Stromal cell of bone marrow (primary cell): ENCODE measurements at places on chromosomes 5 and 9.

- no peak for DNase-seq
Observed at GRCh38 chr9:69363191-69363590, 38.2 kb downstream of the ENTREP1 start.

- no peak for DNase-seq
Observed at GRCh38 chr9:97529363-97530076, 28.1 kb downstream of the TMOD1 start.

DNA sequence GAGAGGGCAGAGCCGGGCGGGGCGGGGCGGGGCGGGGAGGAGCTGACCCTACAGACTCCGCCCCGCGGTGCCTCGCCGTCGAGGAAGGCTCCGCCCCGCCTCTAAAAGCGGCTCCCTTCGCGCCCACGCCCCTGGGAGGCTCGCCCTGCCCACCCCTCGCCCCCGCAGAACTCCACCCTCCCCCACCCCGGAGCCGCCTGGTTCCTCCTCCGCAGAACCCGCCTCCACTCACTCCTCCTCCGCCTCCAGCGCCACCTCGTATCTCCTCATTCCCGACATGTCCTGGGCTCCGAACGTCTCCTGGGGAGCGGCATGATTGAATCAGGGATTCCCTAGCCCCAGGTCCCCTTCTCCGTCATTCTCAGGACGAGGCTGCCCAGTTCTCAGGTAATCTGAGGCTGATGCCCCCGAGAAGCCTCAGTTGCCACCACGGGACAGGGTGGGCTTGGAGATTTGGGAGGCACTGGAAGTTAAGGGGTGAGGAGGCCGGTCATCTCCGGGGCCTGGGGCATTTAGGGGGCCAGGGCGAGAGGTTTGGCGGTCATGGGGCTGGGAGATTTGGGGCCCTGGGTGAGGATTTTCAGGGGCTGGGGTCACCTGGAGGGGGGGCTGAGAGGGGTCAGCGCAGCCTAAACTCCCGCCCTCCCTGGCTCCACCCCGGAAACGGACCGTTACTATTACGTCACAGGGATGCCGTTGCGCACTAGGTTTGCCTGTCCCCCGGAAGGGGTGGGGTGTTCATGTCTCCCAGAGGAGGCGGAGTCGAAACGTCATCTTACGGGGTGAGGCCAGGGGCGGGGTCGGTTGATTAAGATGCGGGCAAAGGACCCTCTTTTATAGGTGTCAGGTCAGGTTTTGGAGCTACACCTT lies 3.2 kb upstream of the CCL27 start:
- peak; percentile 93 for DNase-seq

DNA sequence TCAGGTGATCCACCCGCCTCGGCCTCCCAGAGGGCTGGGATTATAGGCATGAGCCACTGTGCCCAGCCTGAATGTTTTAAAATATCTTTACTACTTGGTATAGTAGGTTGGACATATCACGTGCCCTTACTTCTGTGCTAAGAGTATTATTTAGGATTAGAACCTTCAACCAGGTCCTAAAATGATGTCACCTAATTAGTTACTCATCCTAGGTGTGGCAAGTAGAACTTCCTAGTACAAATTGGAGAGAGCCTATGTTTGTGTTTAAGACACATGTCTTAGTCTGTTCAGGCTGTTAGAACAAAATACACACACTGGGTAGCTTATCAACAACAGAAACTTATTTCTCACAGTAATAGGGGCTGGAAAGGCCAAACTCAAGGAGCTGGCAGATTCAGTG lies 51.5 kb downstream of the ZFAND5 start:
- no peak for DNase-seq

DNA sequence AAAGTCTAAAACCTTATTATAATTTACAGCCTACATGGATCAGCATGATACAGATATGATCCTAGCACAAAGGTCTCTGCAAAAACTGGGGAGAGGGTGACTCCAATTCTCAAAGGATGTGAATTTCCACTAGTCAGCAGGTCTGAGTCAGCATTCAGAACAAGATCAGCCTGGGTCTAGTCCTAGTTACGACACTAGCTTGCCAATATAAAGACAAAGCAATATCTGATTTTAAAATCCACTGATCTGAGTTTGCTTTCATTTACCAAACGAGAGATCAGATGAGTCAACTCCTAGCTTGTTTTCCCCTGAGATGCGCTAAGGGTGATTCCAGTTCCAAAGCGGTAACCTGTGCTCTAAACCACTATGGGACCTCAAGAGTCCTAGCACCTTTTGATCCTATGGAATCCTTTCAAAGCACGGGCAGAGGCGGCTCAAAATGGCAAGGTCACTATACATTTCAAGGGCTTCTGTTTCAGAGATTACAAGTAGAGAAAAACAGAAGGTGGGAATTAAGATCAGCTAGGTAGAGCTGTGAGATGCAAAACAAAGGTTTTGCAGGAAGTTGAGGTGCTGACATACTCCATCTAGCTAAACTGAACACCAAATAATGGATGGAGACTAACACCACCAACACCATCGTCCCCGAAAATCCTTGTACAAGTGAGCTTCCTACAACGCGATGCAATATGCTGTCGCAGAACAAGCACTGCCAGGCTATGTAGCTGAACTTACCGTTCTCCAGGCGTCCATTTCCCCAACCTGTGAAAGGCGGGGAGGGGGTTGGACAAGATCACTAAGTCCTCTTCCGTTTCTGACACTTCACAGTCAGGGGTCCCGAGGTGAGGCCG lies 906 bp downstream of the SLC25A51 start:
- peak; percentile 52 for DNase-seq

DNA sequence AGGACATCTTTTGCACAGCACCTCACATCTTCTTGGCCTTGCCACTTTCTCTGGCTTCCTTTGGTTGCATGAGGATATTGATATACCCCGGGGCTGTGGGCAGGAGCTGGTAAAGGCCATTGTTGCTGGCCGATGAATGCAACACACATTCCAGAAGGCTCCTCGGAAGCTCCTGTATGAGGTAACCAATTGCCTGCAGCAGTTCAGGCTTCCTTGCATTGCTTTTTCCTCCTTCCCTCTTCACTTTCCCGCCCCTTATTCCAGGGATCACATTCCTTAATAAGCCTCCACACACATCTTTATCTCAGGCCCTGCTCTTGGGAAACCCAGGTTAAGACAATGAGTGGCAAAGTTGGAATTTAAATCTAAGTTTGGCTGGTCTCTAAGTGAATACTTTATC lies 505.4 kb upstream of the CLINT1 start:
- no peak for DNase-seq

- peak; percentile 80 for DNase-seq
Observed at GRCh38 chr9:37466037-37466709, 923 bp upstream of the ZBTB5 start.

- DNase-seq: peak; percentile 52
Observed at GRCh38 chr5:73437101-73437776, 11.3 kb downstream of the FOXD1 start.

DNA sequence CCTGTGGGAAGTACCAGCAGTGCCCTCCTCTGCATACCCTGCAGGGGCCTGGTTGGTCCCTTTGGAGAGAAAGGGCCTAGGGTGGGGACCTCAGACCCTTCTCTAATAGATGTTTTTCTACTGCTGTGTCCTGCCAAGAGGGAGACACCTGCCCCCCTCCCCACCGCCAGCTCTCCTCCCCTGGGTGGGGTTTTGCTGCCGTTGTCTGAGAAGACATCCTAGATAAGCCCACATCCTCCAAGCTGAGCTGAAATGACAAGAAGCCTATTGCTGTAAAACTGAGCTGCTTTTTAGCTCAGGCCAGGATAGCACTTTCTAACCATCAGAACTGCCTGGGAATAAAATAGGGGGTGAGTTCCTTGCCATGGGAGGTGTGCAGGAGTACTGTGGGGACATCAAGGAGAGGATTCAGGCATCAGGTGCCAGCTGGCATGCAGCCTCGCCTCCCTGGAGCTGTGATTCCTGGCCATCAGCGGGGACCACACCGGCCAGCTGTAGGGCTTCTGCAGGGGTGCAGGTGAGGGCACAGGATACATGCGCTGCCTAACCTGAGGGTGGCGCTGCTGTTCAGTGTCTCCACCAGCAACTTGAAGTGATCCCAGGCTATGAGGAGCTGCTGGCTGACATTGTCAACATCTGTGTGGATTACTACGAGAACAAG lies 37.9 kb downstream of the CYFIP2 start:
- no peak for DNase-seq

DNA sequence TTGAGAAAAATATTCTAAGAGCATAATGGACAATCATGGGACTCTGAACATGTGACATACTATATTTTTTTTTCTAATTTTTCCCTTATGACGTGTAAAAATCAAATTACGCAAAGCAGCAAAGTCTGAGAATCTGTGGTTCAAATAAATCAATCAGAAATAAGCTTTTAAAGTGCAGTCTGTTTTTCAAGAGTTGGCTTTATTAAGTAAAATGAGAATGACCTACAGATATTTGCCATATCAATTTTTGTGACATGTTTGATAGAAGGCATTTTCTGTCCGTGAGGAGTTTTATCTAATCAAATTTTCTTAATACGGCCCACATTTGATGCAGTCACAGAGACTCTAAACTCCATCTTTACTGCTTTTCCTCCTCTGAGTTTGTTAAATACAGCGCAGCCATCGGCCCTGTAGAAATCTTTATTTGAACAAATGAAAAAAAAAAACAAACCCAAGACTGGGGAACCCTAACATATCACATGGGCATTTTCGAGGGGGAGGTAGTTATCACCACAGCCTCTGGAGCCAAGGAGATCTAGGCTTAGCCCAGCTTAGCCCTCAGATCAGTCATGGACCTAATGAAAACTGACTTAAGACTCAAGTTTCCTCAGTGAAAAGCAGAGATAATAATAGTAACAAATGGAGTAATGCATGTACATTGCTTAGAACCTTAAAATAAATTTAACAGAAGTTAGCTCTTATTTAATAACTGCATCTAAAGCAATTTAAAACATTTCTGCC lies 263.6 kb upstream of the C9orf72 start:
- no peak for DNase-seq

DNA sequence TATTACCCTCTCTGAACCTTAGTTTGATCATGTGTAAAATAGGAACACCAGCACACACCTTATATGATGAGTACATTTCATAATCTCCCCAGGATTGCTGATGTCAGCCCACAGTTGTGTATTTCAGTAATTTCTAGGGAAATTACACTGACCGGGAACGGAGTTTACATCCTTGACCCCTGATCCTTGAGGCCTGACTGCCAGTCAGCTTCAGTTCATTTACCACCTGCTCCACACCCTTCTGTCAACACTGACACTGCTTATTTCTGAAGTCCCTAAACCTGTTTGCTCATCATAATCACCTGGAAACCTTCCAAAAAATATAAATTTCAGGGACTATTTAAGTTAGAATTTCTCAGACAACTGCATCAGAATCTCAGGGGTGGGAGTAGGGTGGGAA lies 55.3 kb downstream of the ZNF622 start:
- no peak for DNase-seq

DNA sequence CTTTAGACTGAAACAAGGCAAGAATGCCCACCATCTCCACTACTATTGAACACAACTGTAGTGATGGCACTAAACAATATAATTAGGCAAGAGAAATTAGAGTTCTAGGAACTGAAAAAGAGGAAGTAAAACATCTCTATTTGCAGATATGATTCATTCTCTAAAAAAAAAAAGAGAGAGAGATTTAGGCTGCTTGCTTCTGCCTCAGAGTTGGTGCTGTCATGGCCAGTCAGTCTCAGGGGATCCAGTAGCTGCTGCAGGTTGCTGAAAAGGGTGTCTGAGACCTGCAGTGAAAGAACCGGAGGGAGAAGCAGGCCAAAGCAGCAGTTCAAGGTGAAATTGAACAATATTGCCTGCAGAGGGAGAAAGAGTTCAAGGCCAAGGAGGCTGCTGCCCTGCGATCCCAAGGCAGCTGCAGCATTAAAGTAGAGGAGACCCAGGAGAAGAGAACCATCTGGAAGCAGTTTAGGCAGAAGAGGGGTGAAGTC lies 72.5 kb downstream of the AP3B1 start:
- no peak for DNase-seq

- no peak for DNase-seq
Observed at GRCh38 chr5:132628814-132629213, 29.2 kb upstream of the IL13 start.

GRCh38 chr5:141359790-141360426 lies at the start of gene PCDHGB2:
Gene PCDHGB2 (plus strand): TSS chr5:141359994. CDS start chr5:141360136, 142 bp downstream.
- DNase-seq: no peak

- no peak for DNase-seq
Observed at GRCh38 chr5:128572930-128573319, 34.9 kb upstream of the FBN2 start.

GRCh38 chr5:106894964-106895363 lies 775.8 kb downstream of the EFNA5 start:
- peak; percentile 42 for DNase-seq
